Body of pancreas (tissue), 4 donors: ENCODE measurements at places on chromosomes 4 and X.

DNA sequence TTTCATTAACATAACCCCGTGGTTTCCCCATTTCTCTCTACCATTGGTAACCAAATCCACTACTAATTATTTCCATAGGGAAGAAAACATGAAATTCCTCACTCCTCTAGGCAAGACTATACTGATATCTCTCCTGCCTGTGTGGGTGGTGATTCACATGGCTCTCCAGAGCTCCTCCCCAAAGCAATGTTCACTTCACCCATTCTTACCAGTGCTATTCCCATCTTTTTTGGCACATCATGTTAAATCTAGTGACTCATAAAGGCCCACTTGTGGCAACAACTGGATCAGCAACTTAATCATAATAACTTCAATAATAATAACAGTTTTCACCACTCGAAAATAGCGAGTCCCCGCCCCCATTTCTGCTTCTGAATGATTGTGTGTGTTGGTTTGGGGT lies 6.1 kb upstream of the HCCS start:
- DNase-seq, result no peak

- DNase-seq, result no peak
These were observed 691.9 kb downstream of the TECRL start for GRCh38 chr4:63717384-63717783.

DNA sequence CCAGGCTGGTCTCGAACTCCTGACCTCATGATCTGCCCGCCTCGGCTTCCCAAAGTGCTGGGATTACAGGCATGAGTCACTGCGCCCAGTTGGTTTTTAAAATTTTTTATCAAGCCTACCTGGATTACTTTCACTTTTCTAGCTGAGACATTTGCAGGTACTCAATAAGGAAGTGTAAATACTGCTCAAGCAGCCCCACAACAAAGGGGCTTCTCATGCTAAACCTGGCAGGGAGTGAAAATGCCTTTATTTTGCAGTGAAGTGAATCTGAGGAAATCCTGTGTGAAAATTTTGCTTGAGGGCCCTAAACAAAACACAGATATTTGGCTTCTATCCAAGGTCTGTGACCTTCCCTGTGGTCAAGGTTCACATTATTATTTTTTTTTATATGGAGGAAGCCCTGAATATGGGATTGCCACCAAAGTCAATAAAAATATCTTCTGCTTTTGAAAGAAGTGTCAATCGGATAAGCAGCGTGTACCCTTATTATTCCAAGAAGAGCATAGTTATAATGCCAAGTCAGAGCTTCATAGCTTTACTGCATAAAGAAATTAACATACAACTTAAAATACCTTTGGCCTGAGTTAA lies 481.0 kb downstream of the SH2D1A start:
- no peak for DNase-seq

DNA sequence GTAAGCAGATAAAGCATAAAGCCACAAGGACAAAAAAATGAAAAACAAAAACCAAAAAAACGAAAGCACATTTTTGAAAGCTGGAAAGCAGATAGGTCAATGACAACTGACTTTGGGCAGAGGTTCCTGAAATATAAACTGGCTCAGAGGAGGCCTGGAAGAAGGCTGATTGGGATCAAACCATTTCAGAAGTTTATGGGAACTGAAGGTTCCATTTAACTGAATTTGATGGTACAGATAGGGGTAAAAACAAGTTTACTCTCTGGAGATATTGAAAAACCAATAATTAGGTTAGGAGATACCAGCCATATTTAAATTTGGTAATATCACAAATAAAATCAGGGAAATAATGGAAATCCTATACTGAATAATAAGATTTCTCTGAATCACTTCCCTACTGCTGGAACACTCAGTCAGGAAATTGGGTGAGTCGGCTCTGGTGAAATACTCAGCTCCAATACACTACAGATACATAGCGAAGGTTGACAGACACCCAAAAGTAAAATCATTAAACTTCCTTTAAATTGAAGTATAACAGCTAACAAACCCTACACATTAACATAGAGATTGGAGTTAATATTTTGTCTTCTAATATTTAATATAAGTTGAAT lies 1584.3 kb downstream of the STIM2 start:
- no peak for DNase-seq

GRCh38 chrX:19647731-19648588 lies 132.7 kb upstream of the MAP3K15 start:
- no peak for DNase-seq

- DNase-seq, result no peak
These were observed 103.8 kb upstream of the LEF1 start for GRCh38 chr4:108272561-108272960.

DNA sequence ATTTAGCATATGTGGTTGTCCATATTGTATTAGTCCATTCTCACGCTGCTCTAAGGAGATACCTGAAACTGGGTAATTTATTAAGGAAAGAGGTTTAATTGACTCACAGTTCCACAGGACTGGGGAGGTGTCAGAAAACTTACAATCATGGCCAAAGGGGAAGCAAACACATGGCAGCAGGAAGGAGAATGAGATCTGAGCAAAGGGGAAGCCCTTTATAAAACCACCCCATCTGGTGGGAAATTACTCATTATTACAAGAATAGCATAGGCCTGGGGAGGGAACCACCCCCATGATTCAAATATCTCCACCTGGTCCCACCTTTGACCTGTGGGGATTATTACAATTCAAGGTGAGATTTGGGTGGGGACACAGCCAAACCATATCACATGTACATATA lies 122.6 kb upstream of the ANK2 start:
- DNase-seq, result no peak
